ENCODE measurements at places on chromosomes 12 and 14. TPM values are rescaled to one million over a fixed set of nuclear protein-coding genes. Genes with fewer than 3 reads are reported as not detected.

The SLC4A8 gene
- 14.9 TPM for total RNA-seq

The RNASE3 gene
- not detected for total RNA-seq

The DAO gene
- not detected for total RNA-seq

The CEP170B gene
- total RNA-seq = 34.6 TPM

The EAPP gene
- 51.2 TPM for total RNA-seq

The SIX6 gene
- not detected for total RNA-seq

The CMAS gene
- 26.3 TPM for total RNA-seq

The MAPK1IP1L gene
- total RNA-seq = 29.1 TPM
